Activated T-helper 2 cell treated with anti-CD3 and anti-CD28 coated beads, Interferon-gamma antibody, Interleukin-2, Interleukin-4, amounts not matched to agents 10 μg/mL and 5 μg/mL and 100 μg/mL, durations not matched to agents 14 hours and 24 hours and 36 hours (primary cell): ENCODE measurements at places on chromosomes 12 and 14.

GRCh38 chr12:97142737-97143410 is 235.8 kb downstream of the NEDD1 start:
- H3K27ac ChIP-seq, result no peak overlapping the region
- no peaks in the 10 kb centered on the region for H3K27me3 ChIP-seq
- no peak for DNase-seq
- no peak overlapping the region for H3K4me3 ChIP-seq

GRCh38 chr12:76611533-76611932 is 52.0 kb upstream of the OSBPL8 start:
- DNase-seq, result no peak
- H3K27ac ChIP-seq, result no peak overlapping the region
- H3K4me3 ChIP-seq, result no peak overlapping the region
- H3K4me1 ChIP-seq, result no peaks in the 10 kb centered on the region

DNA sequence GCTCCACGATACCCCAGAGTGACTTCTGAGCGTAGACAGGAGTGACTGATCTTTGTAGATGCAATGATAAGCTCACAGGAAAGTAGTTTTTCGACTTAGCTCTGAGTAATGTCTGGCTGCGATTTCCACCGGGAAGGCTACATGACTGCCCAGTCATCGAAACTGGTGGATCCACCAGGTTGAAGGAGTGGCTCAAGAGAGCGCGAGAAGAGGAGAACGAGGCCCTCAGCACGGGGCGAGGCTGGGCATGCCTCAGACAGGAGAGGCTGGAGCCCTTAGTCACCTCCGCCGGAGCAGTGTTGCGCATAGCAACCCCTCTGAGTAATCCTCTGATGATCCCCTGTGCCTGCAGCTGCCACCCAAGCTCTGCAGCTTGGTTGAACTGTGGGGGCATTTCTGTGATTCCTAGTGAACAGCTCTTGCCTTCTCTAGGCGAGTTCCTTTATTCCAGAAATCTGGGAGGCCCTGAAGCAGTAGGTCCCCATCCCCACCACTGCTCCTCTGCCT is 25.6 kb downstream of the ELK3 start:
- H3K27ac ChIP-seq, result peak overlapping the region; percentile 14
- peaks cover 18% of the 10 kb centered on the region for H3K4me1 ChIP-seq
- no peak for DNase-seq
- no peak overlapping the region for H3K4me3 ChIP-seq
- no peaks in the 10 kb centered on the region for H3K27me3 ChIP-seq

GRCh38 chr12:67650388-67651131 is 2.0 kb downstream of the DYRK2 start:
- H3K36me3 ChIP-seq, result peaks cover 37% of the 10 kb centered on the region
- no peak for DNase-seq
- peak overlapping the region; percentile 96 for H3K4me3 ChIP-seq
- peaks cover 51% of the 10 kb centered on the region for H3K4me1 ChIP-seq
- H3K27me3 ChIP-seq, result peaks cover 4% of the 10 kb centered on the region

DNA sequence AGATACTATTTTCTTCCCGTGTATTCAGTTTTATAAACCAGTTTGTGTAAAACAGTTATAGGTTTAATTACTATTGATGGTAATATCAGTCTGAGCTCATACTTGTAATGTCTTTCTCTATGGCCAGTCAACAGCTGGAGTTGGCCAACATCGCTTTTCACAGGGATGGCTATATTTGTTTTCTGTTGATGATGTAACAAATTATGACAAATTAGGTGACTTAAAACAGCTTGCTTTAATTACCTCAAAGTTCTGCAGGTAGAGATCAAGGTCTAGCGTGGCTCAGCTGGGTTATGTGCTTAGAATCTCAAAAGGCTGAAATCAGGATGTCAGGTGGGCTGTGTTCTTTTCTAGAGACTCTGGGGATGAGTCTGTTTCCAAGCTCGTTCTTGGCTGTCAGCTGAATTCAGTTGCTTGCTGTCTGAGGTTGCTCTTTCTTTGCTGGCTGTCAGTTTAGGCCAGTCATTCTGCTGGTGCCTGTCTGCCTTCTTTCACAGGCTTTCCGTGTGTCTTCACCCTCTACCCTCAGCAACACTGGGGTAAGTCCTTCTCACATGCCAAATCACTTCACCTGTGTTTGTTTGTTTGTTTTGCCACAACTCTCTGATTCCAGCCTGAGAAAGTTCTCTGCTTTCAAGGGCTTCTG is 370.2 kb upstream of the E2F7 start:
- no peak overlapping the region for H3K27ac ChIP-seq
- H3K4me1 ChIP-seq, result no peaks in the 10 kb centered on the region
- no peaks in the 10 kb centered on the region for H3K36me3 ChIP-seq
- no peaks in the 10 kb centered on the region for H3K27me3 ChIP-seq

DNA sequence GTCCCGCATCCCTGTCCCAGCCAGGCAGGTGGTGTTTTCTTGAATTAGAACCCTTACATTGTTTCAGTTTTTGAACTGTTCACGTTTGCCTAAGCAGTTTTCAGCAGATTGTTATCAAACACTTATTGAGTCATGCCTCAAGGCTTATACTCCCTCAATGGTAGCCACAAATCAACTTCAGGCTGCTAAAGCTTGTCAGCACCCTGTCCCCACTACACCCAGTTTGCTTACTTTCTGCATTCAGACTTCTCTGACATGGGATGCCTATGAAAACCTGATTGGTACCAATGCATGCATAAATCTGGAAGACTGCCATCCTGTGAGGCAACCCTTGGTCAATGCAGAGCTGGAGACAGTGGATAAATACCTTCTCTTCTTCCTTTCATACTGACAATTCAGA is 225.4 kb downstream of the BTG1 start:
- no peak overlapping the region for H3K4me3 ChIP-seq
- H3K4me1 ChIP-seq, result peaks cover 28% of the 10 kb centered on the region
- no peaks in the 10 kb centered on the region for H3K36me3 ChIP-seq
- no peak overlapping the region for H3K27ac ChIP-seq
- no peak for DNase-seq
- H3K27me3 ChIP-seq, result no peaks in the 10 kb centered on the region

DNA sequence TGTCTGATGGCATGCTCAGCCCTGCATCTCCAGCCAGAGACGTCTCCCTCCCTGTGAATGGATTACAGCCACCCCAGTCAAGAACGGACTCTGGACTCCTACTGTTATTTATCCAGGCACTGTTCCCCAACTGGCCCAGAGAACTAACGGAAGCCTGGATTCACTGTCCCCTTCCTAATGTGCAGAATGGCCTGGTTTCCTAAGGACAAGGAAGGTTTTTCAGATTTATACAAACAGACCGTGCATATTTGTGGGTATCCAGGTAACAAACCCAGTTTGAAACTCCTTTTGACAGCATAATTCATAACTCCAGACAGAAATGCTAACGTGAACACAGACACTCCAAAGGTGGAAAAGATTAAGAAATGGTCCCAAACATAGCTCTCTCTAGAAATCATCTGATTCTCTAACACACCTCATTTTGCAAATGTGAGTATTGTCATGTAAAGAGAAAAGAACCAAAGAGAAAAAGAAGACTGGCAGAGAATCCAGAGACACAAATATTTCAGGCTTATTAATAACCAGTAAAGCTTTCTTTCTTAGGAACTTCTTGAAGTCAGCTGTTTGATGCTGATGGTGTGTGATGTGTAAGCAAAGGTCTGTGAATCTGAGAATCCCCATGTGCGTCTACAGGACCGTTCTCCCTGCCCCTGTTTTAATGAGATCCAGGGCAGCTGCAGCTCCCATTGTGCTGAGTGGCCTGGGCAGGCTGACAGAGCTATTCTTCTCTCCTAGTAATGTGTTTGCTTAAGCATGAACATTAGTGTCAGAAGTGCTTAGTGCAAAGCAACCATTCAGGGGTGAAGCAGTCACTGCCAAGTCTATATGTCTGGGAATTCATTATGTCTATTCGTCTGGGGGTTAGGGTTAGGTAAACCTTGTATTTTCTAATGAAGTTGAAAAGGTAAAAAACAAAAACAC is 86.8 kb upstream of the HIF1A start:
- no peak overlapping the region for H3K27ac ChIP-seq
- no peak overlapping the region for H3K4me3 ChIP-seq
- DNase-seq, result no peak

GRCh38 chr12:124930586-124930985 is 16.1 kb upstream of the UBC start:
- no peak for DNase-seq
- H3K36me3 ChIP-seq, result peaks cover 8% of the 10 kb centered on the region
- no peak overlapping the region for H3K4me3 ChIP-seq

DNA sequence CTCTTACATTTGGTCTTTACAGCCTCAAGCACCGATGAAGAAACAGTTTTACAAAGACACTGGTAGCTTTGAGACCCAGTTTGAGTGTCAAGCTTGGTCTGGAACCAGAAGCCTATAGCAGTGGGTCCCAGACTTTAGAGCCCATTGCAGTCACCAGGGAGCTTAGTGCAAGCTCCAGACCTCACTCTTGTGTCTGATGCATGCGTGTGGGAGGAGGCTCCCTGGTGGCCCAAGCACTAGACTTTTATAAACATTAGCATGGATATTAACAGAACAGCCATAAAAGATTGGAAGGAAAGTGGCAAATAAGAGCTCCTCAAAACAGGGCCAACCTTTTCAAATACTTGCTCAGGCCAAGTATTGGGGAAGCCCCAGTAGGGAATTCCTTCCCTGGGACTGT is 45.5 kb downstream of the SLC8B1 start:
- H3K36me3 ChIP-seq, result peaks cover 25% of the 10 kb centered on the region
- H3K27ac ChIP-seq, result no peak overlapping the region
- H3K27me3 ChIP-seq, result no peaks in the 10 kb centered on the region
- H3K4me1 ChIP-seq, result no peaks in the 10 kb centered on the region
